ENCODE measurements at places on chromosomes 7 and 10.

GRCh38 chr10:96463562-96463961 lies 50.2 kb downstream of the TLL2 start:
- no peak for DNase-seq

- no peak for DNase-seq
These were observed 3.9 kb downstream of the SFRP4 start for GRCh38 chr7:37912756-37913155.

GRCh38 chr10:131979821-131980270 lies 1.9 kb downstream of the BNIP3 start:
- no peak for DNase-seq

DNA sequence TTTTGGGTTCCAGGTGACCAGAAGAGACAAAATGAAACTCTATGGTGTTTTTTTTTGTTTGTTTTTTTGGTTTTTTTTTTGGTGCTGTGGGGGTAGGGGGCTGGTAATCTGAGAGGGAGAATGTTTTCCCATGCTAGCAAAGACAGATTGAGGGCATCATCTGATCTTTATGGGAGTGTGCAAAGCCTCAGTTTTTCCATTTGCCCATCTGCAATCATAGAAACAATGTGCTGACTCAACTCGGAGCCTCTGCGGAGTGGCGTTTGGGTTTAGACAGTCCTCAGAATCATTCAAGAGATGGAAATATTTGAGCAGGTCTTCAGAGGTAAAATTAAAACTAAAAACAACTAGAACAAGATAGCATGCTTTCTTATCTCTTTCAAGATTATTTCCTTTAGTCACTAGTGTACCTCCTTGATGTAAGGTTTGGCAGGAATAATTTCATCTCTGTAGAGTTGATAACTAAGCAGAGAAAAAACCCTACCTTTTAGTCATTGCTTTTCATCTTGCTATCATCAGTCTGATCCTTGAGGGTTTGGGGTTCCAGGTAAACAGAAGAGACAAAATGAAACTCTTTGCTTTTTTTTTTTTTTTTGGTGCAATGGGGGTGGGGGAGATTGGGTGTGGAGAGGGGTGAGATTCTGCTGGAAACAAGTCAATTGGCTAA lies 18.0 kb downstream of the CNNM2 start:
- DNase-seq: no peak

- DNase-seq: no peak
These were observed 11.3 kb downstream of the AMZ1 start for GRCh38 chr7:2699289-2699620.

GRCh38 chr7:10315881-10316280 lies 657.8 kb upstream of the PHF14 start:
- no peak for DNase-seq

DNA sequence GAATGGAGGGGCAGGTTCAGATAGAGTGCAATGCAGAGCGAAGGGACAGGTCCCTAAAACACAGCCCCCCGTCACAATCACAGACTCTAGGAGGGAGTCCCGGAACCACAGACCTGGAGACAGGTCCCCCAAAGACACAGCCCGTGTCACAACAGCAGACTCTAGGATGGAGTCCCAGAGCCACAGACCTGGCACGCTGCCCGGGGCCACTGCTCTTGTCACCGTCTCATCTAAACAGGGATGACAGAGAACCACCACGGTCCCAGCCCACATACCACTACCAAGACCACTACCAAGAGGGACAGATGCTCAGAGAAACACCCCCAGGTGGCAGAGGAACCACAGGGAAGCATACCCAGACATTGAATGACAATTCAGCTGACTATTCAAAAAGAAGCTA lies 183.9 kb downstream of the TCERG1L start:
- DNase-seq: no peak

DNA sequence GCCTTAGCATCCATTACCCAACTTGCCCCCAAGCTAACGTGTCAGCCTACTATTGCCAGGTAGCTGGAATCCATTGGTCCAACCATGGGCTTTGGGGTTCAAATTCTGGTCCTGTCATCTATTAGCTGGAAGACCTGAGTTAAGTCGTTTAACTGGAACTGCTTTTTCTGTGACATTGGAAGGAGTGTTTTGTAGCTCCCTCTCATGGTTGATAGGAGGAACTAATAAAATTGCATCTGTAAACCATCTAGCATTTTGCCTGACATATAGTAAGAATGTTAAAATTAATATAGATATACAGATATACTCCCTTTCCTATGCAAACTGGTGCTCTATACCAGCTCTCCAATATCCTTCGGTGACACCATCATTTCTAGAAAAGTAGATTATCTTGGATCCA lies 23.8 kb upstream of the SLF2 start:
- DNase-seq: no peak

GRCh38 chr7:81618396-81619014 lies 151.3 kb downstream of the HGF start:
- DNase-seq: no peak

GRCh38 chr10:50033481-50033880 lies 34.3 kb upstream of the WASHC2A start:
- no peak for DNase-seq

DNA sequence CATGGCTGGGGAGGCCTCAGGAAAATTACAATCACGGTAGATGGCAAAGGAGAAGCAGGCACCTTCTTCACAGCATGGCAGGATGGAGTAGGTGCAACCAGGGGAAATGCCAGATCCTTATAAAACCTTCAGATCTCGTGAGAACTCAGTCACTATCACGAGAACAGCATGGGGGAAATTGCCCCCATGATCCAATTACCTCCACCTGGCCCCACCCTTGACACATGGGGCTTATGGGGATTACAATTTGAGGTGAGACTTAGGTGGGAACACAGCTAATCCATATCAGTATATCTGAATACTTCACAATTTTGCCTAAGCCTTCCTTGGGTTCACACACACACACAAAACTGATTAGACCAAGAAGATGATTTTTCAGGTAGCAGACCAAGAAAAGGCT lies 145.1 kb upstream of the COL1A2 start:
- DNase-seq: no peak

DNA sequence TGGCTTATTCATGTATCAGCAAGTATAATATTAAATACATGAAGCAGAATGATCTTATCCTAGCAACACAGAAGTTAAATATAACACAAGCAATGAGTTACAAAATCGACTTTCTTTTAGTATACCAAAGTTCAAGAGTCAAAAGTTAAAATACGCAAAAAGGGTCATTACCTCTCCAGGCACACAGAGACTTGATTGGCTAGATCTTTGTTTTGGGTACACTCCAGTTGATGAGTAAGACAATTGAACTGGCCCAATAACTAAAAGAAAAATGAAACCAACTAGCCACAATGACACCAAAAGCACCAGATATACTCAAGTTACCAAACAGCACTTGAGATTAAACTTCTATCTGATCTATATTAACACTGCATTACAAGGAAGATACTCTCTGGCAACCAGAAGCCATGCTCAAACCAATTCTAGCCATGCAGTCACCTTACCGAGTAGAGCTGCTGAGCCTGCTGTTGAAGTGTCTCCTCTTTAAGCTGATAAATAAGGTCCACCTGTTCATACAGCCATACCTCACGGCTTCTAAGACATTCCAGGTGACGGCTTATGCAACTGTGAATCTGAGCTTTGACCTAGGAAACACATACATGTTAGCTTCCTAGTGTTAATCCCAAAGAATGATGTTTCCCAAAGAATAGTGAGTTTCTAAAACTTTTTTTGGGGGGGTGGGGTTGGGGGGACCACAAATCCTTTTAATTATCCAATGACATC lies 15.6 kb downstream of the NCOA4 start:
- no peak for DNase-seq

DNA sequence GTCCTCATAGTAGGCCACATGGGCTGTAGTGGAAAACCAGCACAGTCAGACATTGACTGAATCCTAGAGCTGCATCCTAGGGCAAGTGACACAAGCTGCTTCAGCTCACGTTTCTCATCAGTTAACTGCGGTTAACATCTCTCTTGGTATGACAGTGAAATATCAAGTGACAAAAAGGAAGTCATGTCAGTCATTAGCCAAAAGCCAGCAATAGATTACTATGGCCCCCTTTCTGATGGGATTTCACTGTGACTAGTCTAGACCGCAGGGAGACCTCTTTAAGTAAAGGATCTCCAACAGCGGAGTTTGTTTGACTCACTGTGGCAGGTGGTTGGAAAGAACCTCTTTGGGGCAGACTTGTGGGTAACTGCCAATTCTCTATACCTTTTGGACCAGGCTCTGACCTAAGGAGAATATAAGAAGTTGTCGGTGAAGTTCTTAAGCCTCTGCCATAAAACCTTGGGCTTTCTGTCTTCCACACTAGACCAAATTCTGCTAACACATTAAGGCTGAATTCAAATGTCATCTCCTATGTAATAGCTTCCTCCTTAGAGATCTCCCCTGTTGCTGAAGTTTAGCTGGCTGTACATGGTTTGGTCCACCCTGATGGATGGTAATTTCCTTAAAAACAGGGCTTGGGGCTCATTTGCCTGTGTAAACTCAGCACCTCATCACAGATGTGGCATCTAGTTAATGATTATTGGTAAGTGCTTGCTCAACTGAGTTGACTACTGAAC lies 115.3 kb downstream of the SGMS1 start:
- no peak for DNase-seq

- no peak for DNase-seq
These were observed 18.0 kb downstream of the PURB start for GRCh38 chr7:44867073-44867995.

DNA sequence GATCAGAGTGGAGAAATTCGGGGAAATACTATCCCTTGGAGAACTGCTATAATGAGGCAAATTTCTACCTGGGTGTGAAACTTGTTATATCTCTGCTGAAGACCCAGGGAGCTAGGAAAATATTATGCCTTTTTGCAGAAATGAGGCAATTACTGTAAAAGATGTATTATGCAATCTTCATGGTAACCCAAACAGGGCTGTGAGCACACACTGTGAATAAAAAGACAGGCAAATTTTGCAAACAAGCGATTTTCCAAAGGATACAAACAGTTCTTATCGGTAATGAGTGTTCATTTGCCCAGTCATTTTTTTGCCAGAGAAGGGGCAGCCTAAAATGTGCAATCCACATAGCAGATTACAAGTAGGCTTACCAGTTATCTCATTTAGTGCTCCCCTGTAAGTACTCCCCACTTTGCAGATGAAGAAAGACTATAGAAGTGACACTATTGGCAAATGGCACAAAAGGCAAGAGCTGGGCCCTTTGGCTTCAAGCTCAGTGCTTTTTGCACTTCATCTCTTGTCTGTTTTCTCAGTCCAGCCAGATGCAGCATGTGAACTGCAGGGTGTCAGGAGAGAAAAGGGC lies 205.8 kb downstream of the HECW1 start:
- no peak for DNase-seq
